GM20000 (cell line): ENCODE measurements at places on chromosomes 2 and 18.

GRCh38 chr2:126704434-126705160 is 48.6 kb downstream of the GYPC start:
- no peak for DNase-seq

GRCh38 chr2:240255811-240256703 is 115.6 kb upstream of the OTOS start:
- DNase-seq, result no peak

GRCh38 chr18:33573193-33573592 is 4.8 kb upstream of the ASXL3 start:
- no peak for DNase-seq

- DNase-seq, result no peak
These were observed 18.7 kb downstream of the MAPRE3 start for GRCh38 chr2:26989156-26989555.
